Activated naive CD8-positive, alpha-beta T cell treated with anti-CD3 and anti-CD28 coated beads, Interleukin-2, amount 10 ng/mL, durations not matched to agents 7 days and 5 days (primary cell): ENCODE measurements at places on chromosomes 1 and 21. TPM values are rescaled to one million over a fixed set of nuclear protein-coding genes. Genes with fewer than 3 reads are reported as not detected.

OR2L3 gene
- not detected for total RNA-seq

GRCh38 chr1:88730132-88730675 lies 46.1 kb downstream of the PKN2 start:
- no peak for DNase-seq
- no peaks in the 10 kb centered on the region for H3K27me3 ChIP-seq
- no peak overlapping the region for H3K4me3 ChIP-seq
- no peak overlapping the region for H3K27ac ChIP-seq
- peaks cover 45% of the 10 kb centered on the region for H3K36me3 ChIP-seq

DNA sequence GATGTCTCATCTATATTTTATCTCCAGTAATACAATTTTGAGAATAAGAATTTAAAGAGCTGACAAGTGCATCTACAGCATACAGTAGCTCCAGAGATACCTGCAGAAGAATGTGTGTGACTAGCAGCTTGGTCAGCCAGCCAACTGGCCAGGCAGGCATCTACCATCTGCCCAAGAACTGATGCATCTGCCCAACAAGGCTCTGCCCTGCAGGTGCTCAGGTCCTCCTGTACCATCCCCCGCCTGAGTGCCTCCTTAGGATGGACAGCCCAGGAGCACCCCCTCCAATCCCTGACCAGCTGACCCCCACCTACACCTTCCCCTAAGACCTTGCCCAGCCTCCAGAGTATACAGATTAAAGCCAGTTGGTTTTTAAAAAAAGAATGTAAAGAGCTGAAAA lies 30.3 kb downstream of the TMEM69 start:
- H3K4me1 ChIP-seq = no peaks in the 10 kb centered on the region
- no peaks in the 10 kb centered on the region for H3K27me3 ChIP-seq
- no peak overlapping the region for H3K27ac ChIP-seq
- no peak for DNase-seq
- no peak overlapping the region for H3K4me3 ChIP-seq

- H3K4me1 ChIP-seq = peaks cover 8% of the 10 kb centered on the region
- H3K4me3 ChIP-seq = no peak overlapping the region
- peaks cover 2% of the 10 kb centered on the region for H3K36me3 ChIP-seq
- H3K27ac ChIP-seq = no peak overlapping the region
- peaks cover 28% of the 10 kb centered on the region for H3K27me3 ChIP-seq
- no peak for DNase-seq
Observed at GRCh38 chr1:14181191-14181795, 417.2 kb upstream of the KAZN start.

RGS1 gene
- total RNA-seq = 10.1 TPM
